ENCODE measurements at places on chromosomes 5 and 9.

DNA sequence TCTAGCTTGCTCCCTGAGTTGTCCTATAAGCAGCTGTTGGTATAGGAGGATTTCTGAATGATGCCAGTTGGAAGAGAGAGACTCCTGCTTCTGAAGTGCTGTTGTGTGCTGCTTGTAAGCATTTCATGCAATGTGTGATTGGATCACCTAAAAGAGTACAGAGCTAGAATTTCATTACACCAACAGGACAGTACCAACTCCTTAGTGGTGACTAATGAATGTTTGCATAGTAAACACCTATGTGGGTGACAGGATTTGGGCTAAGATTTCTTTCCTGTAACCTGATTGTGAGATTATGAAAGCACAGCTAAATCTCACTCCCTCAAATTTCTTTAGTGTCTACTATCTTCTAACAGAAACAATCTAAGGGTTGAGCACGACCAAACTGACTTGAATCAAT, 67.0 kb downstream of the GCNT1 start:
- no peak for DNase-seq

DNA sequence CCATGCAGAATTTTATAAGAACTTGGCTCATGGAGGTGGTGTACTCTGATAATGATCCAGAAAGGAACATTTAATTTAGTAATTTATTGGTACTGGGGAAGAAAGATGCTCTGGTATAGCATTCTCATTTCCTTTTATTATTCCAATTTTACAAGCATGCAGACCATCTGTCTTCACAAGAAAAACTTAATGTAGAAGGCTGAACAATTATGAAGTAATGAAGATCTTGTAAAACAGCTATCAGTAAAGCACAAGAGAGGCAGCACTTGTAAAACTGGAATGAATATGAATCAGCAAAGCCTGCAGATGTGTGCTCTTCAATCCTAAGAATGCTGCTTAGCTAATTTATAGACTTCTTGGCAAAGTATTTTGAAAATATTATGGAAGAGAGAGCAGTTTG, 300.0 kb downstream of the YTHDC2 start:
- DNase-seq, result no peak

GRCh38 chr5:131974622-131974955, 29.1 kb upstream of the MEIKIN start:
- peak; percentile 45 for DNase-seq

GRCh38 chr9:20835377-20836286, 151.6 kb downstream of the FOCAD start:
- no peak for DNase-seq

DNA sequence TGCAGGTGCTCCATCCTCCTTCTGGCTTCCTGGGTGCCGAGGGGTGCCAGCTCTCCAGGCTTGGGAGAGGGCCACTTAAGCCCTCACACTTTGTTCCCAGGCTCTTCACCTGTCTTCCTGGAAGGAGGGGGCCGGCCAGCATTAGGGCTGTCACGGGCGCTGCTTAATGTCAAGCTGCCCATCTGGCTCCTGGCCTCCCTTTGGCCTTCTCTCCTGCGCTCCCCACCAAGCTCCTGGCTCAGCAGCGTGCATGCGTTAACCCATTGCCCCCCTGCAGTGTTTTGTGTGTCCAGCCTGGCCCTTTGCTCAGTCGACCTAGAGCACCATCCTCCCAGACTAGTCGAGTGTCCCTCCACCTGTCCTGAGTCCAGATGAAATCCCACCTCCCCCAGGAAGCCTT, 21.3 kb downstream of the NTNG2 start:
- DNase-seq, result no peak

GRCh38 chr9:85479305-85479704, 262.4 kb downstream of the AGTPBP1 start:
- DNase-seq, result no peak

- DNase-seq, result no peak
These were observed 2.9 kb upstream of the NDST1 start for GRCh38 chr5:150505041-150505511.

- DNase-seq, result no peak
These were observed 257.8 kb downstream of the KIAA0825 start for GRCh38 chr5:94360382-94361130.

GRCh38 chr5:80210014-80210413, 45.8 kb downstream of the SERINC5 start:
- no peak for DNase-seq

GRCh38 chr9:2209400-2209799, 194.3 kb downstream of the SMARCA2 start:
- DNase-seq, result no peak

GRCh38 chr9:136119061-136119882, 597 bp upstream of the TMEM250 start:
- DNase-seq, result peak; percentile 88

- DNase-seq, result no peak
These were observed 40.7 kb downstream of the WDR36 start for GRCh38 chr5:111132731-111133435.

DNA sequence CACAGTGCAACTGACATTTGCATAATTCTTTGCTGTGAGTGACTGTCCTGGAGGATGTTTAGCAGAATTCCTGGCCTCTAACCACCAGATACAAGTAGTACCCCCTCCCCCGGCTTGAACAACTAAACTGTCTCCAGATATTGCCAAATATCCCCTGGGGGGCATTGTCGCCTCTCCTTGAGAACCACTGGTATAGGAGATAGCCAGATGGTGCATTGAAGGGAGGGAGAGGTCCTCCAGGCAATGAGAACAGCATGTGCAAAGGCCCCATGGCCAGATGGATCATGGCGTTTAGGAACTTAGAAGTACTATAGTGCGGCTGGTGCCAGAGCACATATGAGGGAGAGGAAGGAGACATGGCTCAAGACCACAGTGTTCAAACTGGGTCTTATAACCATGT, 18.9 kb upstream of the ORM1 start:
- no peak for DNase-seq

DNA sequence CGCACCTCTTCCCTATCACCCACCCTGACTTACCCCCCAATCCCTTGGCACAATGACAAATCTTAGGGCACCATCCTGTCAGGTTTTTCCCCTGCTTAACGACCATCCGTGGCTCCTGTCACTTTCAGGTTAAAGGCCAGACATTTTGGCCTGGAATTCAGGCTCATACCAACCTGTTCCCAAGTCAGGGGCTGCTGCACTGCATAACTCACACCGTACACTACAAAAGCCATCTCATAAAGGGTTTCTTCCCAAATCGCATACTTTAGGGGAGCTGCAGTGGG, 7.5 kb upstream of the AKNA start:
- DNase-seq, result no peak

- DNase-seq, result peak; percentile 6
These were observed 167.5 kb upstream of the CLINT1 start for GRCh38 chr5:158026304-158027031.

- DNase-seq, result no peak
These were observed 31.1 kb downstream of the DYNC2I2 start for GRCh38 chr9:128625391-128626146.

DNA sequence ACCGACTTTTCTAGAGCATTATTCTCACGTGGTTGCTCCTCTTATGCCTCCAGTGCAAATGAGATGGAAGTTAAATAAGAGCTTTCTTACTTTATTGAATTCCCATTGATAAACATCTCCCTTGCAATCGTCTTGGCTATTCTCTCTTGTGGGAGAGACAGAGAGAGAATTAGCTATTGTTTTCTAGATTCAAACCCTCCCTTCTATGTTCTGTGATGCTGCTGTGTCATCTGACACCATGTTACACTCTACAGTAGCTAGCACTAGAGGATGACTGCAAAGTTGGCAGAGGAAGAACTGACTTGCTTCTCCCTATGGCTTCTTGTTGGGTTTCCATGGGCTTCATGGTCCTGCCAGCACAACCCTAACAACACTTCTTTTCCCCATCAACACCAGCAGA, 134.6 kb upstream of the RANBP3L start:
- DNase-seq, result no peak

GRCh38 chr5:37111426-37112382, 137.5 kb downstream of the CPLANE1 start:
- no peak for DNase-seq

DNA sequence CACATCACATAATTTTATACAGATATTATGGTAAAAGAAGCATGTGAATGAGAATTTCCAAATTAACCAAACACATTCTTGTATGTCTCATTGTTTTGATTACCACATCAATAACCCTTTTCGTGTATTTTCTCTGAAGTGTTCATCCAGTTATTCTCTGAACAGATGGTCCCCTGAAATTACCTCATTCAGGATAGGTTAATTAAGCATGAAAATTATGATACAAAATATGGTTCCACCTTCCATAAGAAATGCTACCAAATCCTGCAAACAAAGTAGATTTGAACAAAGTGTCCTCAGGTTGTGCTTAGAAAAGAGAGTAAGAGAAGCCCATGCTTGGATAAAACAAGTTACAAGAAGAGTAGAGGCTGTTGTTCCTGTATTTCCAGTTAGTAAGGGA, 83.1 kb upstream of the LMNB1 start:
- DNase-seq, result no peak

GRCh38 chr5:73256862-73257261, 83.9 kb downstream of the TMEM174 start:
- no peak for DNase-seq

- peak; percentile 59 for DNase-seq
These were observed 34.7 kb downstream of the MSX2 start for GRCh38 chr5:174759091-174759490.

- DNase-seq, result no peak
These were observed 154.4 kb downstream of the TLR4 start for GRCh38 chr9:117858561-117858960.
